ENCODE measurements at places on chromosomes 7 and 10.

- DNase-seq, result peak; percentile 32
Observed at GRCh38 chr7:153193144-153193595, 433.6 kb downstream of the ACTR3B start.

DNA sequence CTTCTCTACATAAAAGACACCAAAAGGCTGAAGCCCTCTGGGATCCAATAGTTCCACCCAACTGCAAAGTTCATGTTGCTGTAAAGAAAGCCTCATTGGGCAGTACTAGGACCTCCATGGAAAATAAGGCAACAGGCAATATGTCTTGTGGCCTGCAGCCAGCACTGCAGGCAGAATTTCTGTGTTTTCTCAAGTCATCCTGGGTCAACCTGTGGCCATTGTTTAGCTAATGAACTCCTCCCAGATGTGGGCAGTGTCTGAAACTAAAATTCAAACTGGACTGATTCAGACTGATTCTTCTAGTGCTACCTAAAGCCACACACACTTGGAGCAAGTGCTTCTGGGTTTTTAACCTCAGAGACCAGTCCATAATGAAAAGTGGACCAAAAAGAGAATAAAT is 141.5 kb downstream of the PPP1R17 start:
- no peak for DNase-seq

DNA sequence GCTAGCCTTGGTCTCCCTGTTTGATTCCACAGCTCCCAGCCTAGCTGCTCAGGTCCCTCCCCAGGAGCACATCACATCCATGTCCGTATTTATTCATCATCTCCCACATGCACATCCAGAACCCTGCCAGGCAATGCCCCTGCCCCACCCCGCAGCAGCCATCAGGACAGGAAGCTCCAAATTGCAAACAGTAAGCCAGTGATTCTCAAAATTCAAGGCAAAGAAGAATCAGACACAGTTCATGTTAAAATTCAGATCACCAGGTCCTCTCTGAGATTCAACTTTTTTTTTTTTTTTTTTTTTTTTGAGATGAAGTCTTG is 17.7 kb downstream of the LRRC20 start:
- DNase-seq, result no peak

DNA sequence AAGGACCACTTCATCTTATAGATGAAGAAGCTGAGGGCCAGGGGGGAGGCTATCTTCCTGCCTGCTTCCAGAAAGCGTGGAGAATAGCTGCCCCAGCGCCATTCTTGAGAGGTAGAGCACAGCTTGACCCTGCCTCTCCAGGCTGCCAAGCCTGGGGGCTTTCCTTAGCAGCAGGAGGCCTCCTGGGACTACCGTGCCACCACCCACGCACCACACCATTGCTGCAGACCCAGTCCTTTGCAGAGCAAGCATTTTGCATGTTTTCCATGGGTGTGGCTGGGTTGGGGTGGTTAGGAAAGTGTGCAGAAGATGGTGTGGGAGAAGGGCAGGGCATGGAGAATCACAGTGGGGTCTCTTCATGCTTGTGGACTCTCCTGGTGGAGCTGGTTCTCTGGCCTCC is 64.9 kb downstream of the TBXAS1 start:
- no peak for DNase-seq

- DNase-seq, result no peak
Observed at GRCh38 chr7:141290973-141291372, 217.1 kb downstream of the TMEM178B start.

GRCh38 chr10:33330543-33331378 is 3.7 kb downstream of the NRP1 start:
- peak; percentile 45 for DNase-seq

DNA sequence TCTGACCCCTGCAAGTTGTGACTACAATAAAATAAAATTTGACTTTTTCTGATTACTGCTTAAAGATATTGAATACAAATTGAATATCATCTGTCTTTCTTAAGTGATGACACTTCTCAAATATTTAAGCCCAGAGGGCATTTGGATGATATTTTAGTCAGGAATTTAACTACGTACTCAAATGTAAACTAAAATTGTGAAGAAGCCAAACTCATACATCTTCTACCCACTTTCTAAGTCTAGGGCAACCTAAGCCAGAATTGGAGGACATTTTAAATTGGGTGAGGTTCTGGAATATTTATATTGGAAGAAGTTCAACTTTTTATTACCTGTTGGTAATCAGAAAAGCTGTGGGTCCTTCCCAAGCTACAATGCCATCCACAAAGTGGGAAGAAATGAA is 149.1 kb upstream of the WDR11 start:
- no peak for DNase-seq

DNA sequence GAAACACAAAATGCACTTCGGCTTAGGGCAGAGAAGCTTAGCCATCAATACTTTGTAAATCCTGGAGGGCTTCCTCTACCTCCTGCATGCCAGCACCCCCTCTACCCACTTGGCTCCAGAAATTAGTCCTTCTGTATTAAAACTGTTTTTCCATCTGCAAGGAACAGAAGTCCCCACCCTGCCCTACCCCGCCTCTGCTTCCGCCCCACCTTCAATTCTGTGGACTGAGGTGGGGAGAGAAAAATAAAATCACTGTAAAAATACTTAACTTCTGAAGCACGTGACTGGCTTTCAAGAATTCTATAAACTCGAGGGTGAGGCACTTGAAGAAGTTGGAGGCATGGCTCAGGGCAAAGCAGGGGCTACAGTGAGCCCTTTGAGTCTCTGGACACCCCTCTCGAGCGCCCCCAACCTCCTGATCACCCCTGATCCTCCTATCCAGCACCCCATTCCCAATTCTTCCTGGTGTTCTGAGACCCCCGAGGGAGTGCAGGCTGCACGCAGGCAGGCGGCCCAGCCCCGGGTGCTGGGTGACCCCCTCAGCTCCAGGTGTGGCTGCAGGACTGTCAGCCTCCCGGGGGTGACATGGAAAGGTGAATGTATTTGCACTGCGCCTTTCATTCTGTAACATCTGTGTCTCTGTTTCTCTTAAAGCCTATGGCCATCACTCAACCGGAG is 7.3 kb upstream of the KIAA1217 start:
- DNase-seq, result no peak

DNA sequence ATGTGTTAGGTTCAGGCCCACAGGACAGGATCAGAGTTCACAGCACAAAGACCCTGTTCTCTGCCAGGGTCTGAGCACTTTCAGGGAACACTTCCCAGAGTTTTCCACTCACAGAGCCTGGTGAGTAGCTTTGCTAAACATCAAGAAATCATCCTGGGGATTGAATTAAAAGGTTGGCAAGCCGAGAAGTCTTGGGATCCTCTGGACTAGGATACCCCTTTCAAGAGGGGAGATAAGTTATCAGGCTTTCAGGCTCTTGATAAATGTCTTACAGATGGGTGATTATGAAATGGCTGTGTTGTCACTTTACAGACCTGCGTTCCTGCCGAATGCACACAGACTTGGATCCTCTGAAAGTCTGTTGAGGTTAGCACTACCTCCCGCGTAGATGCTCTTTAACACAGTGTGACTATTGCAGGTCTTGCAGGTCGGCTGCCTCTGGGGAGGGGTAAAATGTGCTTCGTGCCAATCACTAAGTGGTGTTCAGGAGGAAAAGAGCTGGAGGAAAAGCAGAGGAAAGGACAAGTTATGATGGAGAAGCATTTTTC is 473.5 kb upstream of the AKR1E2 start:
- DNase-seq, result no peak

- no peak for DNase-seq
Observed at GRCh38 chr10:75293446-75293820, 57.7 kb upstream of the COMTD1 start.

- no peak for DNase-seq
Observed at GRCh38 chr7:150511048-150511447, 3.6 kb upstream of the GIMAP7 start.

DNA sequence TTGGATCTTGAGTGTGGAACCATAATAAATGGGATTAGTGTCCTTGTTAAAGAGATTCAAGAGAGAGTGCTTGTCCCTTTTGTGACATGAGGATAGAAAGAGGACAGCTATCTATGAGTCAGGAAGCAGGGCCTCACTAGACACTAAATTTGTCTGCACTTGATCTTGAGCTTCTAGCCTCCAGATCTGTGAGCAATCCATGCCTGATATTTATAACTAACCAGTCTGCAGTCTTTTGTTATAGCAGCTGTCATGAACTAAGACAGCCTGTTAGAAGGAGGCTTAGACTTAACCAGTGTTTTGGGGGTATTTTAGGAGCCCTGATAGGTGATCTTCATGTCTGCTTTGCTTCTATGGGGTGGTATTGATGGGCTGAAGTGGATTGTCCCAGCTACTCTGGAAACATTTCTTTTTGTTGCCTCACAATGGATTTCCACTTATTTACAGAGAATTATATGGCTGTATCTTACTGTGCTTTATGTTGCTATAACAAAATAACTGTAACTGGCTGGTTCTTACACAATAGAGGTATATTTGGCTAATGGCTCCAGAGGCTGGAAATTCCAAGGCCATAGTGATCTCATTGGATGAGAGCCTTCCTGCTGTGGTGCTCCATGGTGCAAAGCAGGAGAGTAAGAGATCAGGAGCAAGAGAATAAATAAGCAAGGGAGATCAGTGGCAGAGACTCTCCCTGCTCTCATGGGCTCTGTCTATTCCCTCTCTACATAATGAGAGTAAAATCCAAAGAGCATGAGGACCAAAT is 23.4 kb upstream of the AKR1C3 start:
- DNase-seq, result no peak

- no peak for DNase-seq
Observed at GRCh38 chr7:101743995-101744360, 73.4 kb upstream of the CUX1 start.

GRCh38 chr7:104442481-104442880 is 114.1 kb downstream of the LHFPL3 start:
- DNase-seq, result no peak

DNA sequence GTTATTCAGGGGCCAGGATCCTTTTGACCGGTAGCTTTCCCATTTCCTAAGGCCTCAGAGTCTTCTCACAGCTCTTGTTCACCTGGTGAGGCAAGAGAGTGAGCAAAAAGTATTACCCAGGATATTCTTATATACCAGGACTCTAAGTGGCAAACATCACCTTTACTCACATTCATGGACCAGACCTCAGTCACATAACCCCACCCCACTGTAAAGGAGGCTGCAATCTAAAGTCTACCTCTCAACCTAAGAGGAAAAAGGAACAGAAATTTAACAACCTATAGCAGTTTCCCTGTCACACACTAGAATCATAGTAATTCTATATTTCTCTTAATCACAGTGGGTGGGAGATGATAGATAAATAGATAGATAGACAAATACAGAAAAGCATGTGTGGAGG is 176.0 kb upstream of the PTPRZ1 start:
- DNase-seq, result no peak

- DNase-seq, result no peak
Observed at GRCh38 chr10:51311228-51311627, 236.9 kb downstream of the PRKG1 start.

- DNase-seq, result no peak
Observed at GRCh38 chr7:5685205-5685604, 96.3 kb downstream of the RNF216 start.

GRCh38 chr10:113169853-113170460 is 219.9 kb downstream of the TCF7L2 start:
- DNase-seq, result no peak

Data from NCI-H1105 treated with DMSO at 0.1 percent for 48 hours (cell line).